ENCODE measurements at places on chromosomes 3 and 15.

GRCh38 chr3:87179642-87180041, 47.5 kb upstream of the CHMP2B start:
- DNase-seq, result no peak

DNA sequence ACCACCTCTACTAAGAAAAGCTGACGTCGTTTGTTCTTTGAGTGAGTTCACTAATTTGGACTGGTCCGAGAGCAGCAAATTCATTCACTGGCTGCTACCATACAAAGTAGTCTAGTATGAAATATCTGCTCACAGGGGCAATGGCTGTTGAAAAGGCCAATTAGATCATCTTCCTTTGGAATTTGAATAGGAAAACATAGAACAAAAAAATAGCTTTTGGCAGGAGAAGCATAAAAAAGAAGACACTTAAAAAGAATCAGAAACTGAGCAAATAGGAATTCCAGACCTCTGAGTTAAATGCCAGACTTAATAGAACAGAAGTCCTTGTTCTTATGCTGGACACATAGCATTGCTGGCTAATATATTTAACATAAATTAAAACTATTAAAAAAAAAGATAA, 159.3 kb downstream of the IL1RAP start:
- no peak for DNase-seq

GRCh38 chr3:150411106-150411460, 3.0 kb downstream of the TSC22D2 start:
- no peak for DNase-seq

GRCh38 chr3:33030802-33031201, 66.1 kb downstream of the GLB1 start:
- no peak for DNase-seq

DNA sequence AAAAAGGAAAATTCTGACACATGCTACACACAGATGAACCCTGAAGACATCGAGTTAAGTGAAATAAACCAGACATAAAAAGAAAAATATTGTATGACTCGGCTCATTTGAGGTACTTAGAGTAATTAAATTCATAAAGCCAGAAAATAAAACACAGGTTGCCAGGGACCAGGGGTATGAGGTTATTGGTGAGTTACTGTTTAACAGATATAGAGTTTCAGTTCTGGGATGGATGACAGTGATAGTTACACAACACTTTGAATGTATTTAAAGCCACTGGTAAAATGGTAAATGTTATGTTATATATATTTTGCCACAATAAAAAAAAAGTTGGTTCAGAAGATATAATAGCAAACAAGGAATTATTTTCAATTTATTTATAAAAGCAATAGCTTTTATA, 436.1 kb upstream of the WNT5A start:
- no peak for DNase-seq

DNA sequence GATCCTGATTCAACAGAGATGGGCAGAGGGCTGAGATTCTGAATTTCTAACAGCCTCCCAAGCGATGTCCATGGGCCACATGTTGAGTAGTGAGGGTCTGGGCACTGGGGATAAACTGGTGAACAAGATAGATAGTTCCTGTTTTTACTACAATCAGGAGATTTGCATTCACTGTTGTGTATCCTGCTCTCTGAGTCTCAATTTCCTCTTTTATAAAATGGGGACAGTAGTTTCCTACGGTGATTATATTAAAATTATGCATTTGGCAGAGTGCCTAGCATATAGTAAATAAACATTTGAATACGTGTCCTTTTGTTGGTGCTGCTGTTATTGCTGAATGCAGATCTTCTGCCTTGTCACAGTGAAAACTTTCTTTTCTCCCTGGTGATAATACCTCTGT, 102.5 kb downstream of the MYH15 start:
- no peak for DNase-seq

DNA sequence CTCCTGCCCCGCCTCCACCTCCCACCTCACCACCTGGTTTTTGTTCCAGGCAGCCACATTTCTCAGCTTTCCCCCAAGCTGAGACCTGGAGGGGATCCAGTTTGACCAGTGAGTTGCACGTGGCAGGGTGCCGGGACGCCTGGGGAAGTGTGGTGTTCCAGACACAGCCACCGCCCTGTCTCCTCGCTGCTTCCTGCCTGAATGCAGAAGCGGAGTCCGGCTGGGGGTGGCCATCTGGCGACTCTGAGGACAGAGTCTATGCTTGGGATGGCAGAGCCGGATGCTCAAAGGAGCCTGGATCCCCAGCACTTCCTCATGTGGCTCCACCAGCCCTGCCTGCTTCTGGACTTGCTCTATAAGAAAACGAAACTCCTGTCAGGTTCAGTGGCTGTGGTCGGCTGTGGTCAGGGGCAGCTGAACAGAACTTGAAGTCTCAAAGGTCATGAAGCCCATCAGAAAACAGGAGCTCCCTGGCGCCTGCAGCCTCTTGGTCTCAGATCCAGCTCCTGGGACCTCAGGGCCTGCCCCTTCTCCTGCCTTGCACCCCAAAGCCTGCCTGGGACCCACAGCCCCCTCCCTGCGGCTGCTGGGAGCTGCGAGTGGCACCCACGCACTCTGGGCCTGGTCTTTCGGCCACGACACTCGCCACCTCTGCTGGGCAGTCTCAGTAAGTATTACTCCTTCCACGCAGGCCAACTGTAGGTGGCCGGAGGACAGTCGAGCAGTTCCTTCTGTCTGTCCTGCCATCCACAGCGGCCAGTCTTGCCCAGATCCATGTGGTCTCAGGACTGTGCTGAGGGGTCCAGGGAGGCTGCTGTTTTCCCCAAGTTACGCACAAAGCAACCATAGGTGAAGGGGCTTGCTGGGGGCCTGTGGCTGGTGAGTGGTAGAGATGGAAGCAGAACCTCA, 112.8 kb upstream of the MEF2A start:
- no peak for DNase-seq

DNA sequence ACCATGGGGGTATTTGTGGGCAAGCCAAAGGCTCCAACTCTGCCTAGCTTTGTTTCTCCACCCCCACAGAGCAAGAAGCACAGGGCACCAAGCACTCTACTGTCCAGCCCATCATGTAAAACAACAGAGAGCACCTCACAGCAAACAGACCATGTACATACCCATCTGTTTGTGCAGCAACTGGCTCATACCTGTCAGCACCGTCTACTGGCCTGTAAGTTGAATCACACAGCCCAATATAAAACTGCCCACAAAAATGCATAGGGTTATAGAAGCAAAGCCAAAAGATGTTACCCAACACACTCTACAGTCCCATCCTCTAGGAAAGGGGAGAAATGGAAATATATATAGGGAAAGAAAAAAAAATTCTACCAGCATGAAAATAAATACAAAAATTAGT, 139.7 kb upstream of the CPNE4 start:
- DNase-seq, result no peak
